GM23248 (cell line): ENCODE measurements at places on chromosomes 4 and X. TPM values are rescaled to one million over a fixed set of nuclear protein-coding genes. Genes with fewer than 3 reads are reported as not detected.

The MXRA5 gene
- total RNA-seq, result 72.0 and 79.1 TPM in 2 replicates

The TMSB4X gene
- total RNA-seq, result 3,286 and 6,098 TPM in 2 replicates

DNA sequence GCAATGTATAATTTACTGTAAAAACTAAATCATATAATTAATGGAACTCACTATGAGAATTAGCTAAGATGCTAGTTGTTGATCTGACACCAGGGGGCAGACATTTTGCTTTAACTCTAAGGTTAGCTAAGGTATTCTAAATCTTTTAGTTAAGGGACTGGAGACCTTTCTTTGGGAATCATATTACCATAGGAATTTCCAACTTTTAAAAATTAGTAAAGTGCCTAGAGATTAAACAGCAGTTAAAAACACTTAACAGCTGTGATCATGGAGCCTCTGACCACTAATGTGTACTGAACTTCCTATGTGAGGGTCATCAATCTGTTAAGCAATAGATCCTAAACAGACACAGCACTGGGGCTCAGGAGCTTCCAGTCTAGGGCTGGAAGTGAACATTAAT is 226.6 kb downstream of the NSUN7 start:
- H3K4me3 ChIP-seq, result no peak overlapping the region
- no peaks in the 10 kb centered on the region for H3K27me3 ChIP-seq
- no peaks in the 10 kb centered on the region for H3K36me3 ChIP-seq
- DNase-seq, result peak; percentile 72

GRCh38 chr4:14400307-14400706 is 602.0 kb upstream of the CPEB2 start:
- H3K36me3 ChIP-seq, result no peaks in the 10 kb centered on the region
- H3K4me1 ChIP-seq, result no peaks in the 10 kb centered on the region
- no peak for DNase-seq

DNA sequence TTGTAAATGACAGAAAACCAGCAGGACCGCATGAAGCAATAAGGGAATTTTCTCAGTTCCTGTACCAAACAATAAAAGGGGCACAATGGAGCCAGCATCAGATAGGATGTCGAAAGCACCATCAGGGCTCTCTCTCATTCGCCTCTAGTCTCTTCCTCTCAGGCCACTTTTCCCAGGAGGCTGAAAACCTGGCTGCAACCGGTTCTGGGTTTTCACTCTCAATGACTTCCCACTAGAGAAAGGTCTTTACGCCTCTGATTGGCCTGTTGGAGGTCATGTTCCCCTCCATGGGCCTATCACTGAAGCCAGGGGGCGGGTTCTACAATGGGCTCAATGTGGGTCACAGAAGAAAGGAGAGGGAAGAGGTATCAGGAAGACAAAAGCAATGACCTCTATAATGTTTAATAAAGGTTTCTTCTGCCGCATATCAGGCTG is 29.3 kb downstream of the ZNF827 start:
- H3K4me1 ChIP-seq, result peaks cover 10% of the 10 kb centered on the region
- H3K4me3 ChIP-seq, result peak overlapping the region; percentile 61
- H3K27ac ChIP-seq, result 0 out of 2 replicates have a peak overlapping the region, but pooled peaks have one; percentile 14
- H3K27me3 ChIP-seq, result no peaks in the 10 kb centered on the region
- peak; percentile 67 for DNase-seq
- H3K36me3 ChIP-seq, result no peaks in the 10 kb centered on the region; the same call in 1 of the 2 replicates

- H3K36me3 ChIP-seq, result peaks cover 29% of the 10 kb centered on the region; the same call in 1 of the 2 replicates
- no peak overlapping the region for H3K27ac ChIP-seq
- no peaks in the 10 kb centered on the region for H3K27me3 ChIP-seq
- no peak overlapping the region for H3K4me3 ChIP-seq
Measured at GRCh38 chr4:1983846-1984405, 24.8 kb downstream of the NELFA start.

DNA sequence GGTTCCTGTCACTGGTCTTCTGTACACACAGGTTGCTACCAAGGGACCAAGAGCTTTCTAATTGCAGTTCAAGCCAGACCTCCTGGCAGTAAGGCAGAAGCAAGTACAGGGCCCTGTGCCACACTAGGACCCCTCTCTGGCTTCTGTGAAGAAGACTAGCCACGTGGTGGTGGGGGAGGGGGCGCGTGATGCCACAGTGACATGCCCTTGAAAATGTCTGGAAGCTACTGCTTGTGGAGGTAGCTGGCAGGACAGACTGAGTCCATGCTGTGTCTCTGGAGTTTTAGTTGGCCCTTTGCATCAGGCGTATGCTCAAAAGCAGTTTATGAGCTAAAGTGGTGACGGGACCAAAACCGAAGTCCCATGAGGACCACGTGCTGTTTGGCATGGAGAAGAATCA is 50.9 kb downstream of the RTL5 start:
- H3K27ac ChIP-seq, result no peak overlapping the region
- H3K4me1 ChIP-seq, result no peaks in the 10 kb centered on the region
- DNase-seq, result no peak
- no peaks in the 10 kb centered on the region for H3K36me3 ChIP-seq

- peaks cover 4% of the 10 kb centered on the region for H3K27me3 ChIP-seq
- no peaks in the 10 kb centered on the region for H3K4me1 ChIP-seq
- DNase-seq, result no peak
- no peaks in the 10 kb centered on the region for H3K36me3 ChIP-seq
Measured at GRCh38 chr4:152990471-152991131, 54.5 kb downstream of the FHDC1 start.

GRCh38 chrX:97366237-97366636 is 482.5 kb downstream of the RPA4 start:
- no peaks in the 10 kb centered on the region for H3K27me3 ChIP-seq
- DNase-seq, result no peak

GRCh38 chr4:24772061-24772705 is 23.2 kb upstream of the SOD3 start:
- peaks cover 40% of the 10 kb centered on the region for H3K4me1 ChIP-seq
- no peak overlapping the region for H3K4me3 ChIP-seq
- DNase-seq, result no peak
- H3K27me3 ChIP-seq, result no peaks in the 10 kb centered on the region

- H3K4me1 ChIP-seq, result no peaks in the 10 kb centered on the region
- H3K36me3 ChIP-seq, result no peaks in the 10 kb centered on the region
- peak; percentile 1 for DNase-seq
- H3K27me3 ChIP-seq, result no peaks in the 10 kb centered on the region
- H3K4me3 ChIP-seq, result no peak overlapping the region
Measured at GRCh38 chrX:30824275-30824674, 64.8 kb downstream of the TAB3 start.

GRCh38 chr4:27018076-27018475 is 157.4 kb downstream of the STIM2 start:
- no peak for DNase-seq
- peaks cover 11% of the 10 kb centered on the region for H3K4me1 ChIP-seq
- H3K27ac ChIP-seq, result no peak overlapping the region
- peaks cover 13% of the 10 kb centered on the region; the same call in 1 of the 2 replicates for H3K36me3 ChIP-seq
- H3K4me3 ChIP-seq, result no peak overlapping the region

- no peaks in the 10 kb centered on the region for H3K36me3 ChIP-seq
- no peaks in the 10 kb centered on the region for H3K4me1 ChIP-seq
- H3K27ac ChIP-seq, result no peak overlapping the region
- no peak for DNase-seq
- no peaks in the 10 kb centered on the region for H3K27me3 ChIP-seq
- no peak overlapping the region for H3K4me3 ChIP-seq
Measured at GRCh38 chr4:169377367-169377766, 106.6 kb upstream of the SH3RF1 start.

- DNase-seq, result peak; percentile 75
- H3K4me1 ChIP-seq, result no peaks in the 10 kb centered on the region
- H3K4me3 ChIP-seq, result peak overlapping the region; percentile 86
Measured at GRCh38 chr4:102344520-102344953, 745 bp downstream of the SLC39A8 start.
